ENCODE measurements at places on chromosomes 1 and 21.

DNA sequence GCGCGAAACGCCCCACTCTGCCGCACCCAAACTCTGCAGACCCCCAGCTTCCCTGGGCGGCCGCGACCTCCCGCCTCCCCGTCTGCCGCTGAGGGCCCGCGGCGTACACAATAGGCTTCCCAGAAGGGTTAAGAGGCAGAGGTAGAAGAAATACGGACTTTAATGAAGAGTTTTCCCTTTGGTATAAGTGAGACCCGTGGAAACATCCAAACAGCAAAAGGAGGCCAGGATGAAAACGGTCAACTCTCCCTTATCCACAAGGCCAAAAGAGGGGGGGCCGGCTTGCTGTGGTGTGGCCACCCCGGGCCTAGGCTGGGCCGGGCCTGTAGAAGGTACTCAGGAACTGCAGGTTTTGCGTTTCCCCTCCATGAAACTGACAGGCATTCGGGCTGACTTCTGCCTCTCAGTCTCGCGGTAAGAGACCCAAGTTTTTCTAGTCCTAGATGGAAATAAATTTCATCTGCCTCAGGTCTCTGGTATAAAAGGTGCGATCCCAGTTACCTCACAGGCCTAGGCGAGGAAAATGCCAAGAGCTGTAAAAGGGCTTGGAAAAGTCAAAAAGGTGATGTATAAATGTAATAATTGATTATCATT is 671 bp upstream of the PYGO2 start:
- no peak for DNase-seq

DNA sequence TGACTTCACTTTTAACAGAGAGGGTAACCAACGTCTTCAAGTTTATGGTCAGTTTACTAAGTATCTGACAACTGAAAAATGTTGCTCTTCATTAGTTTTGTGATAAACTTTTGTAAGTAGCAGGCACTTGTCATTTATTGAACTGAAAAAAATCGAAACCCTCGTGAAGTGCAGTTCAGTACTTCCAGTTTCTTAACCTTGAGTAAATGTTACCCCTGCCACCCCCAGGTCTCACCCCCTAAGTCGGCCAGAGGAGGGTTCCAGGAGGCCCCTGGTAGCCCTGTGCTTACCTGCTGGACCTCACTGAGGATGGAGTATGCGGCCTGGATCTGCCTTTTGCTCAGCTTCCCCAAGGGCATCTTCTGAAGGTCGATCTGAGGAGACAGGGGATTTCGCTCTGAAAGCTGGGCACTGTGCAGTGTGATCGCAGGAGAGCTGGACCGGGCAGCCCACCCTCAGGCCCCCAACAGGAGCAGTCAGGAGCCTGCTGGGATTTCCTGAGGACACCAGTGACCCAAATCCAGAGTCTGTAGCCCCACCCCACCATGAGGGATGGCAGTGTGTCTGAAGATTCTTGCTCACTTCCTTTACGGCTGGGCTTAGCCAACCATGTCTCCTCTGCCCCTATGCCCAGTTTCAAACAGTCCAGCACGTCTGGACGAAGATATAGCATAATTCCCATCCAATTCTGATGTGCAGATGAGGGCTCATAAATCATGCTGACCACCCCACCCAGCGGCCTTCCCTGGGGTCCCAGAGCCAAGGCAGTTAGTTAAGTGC is 37.6 kb downstream of the PARP1 start:
- DNase-seq = no peak

- DNase-seq = no peak
Observed at GRCh38 chr1:209815931-209816341, 10.0 kb upstream of the IRF6 start.

DNA sequence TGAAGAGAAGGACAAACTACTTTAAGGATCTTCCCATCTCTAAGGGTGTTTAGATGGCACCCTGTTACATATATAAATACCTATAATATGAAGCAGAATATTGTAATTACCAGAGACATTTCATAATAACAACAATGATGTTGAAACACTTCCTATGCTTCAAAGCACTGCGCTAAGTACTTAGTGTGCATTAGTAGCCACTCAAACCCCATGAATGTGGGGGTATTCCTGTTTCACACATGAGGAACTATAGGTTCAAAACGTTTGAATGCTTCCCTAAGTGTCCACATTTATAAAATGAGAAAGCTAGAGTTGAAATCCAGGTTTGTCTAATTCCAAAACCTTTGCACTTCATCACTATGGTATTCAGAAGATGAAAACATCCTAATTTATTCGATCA is 18.5 kb upstream of the OR10J5 start:
- no peak for DNase-seq

DNA sequence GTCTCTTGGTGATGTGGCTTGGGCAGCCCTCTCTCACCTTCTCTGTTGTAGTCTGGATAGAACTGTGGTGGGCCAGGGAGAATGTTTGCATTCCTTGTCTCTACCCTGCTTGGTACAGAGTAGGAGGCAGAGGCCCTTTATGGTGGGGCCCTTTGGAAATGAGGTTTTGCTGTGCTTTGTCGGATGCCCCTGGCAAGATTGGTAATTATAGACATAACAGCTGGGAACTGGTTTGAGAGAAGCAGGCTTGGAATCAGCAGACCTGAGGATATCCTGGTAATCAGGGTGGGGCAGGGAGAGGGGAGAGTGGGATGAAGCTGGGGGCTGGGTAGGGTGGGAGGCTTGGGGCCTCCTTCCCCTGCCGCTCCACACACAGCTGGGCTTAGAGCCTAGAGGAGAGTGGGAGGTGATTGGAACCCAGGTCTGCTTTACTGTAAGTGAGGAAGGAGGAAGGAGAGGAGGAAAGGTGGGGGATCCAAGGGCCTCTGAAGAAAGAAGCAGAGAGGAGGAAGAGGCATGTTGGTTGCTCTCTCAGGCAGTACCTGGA is 5.0 kb downstream of the VANGL2 start:
- DNase-seq = no peak

- DNase-seq = peak; percentile 84
Observed at GRCh38 chr1:245153081-245153551, 1.7 kb upstream of the KIF26B start.

DNA sequence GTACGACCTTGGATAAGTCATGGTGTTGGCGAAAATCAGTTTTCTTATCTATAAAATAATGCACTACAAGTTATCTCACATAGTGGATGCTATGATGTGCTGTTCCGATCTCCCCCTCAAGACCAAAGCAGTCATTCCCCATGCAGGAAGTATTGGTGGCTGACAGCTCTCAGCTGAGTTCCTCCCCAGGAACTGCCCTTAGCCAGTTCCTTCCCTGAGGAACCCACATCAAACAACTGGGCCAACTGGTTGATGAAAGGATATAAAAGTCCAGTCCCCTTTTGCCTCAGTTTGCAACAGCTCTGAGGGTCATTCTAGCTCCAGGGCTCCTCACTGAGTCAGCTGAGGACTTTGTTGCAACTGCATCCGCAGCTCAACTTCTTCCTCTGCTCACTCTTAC is 16.1 kb upstream of the SLAMF1 start:
- DNase-seq = no peak

Measured in muscle of leg (tissue), 16 donors.